ENCODE measurements at places on chromosomes 5 and 9.

DNA sequence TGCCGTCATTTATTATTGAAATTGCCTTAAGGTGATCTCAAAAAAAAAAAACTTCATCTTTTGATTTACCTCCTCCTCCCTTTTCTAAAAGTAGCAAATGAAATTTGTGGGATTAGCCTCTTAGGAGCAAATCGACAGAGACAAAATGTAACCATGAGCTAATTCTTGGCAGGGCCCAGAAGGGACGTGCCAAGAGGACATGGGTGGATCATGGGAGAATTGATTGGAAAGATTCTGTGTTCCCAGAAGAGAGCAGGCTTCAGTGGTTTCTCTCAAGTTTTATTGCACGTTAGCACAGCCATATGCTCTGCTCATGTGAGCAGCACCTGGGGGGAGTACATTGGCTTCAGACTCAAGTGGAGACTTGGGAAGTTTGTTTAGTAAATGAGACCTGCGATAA lies 394.6 kb downstream of the ELAVL2 start:
- no peak for DNase-seq

- DNase-seq = no peak
Observed at GRCh38 chr9:83070261-83070660, 7.3 kb upstream of the RASEF start.

DNA sequence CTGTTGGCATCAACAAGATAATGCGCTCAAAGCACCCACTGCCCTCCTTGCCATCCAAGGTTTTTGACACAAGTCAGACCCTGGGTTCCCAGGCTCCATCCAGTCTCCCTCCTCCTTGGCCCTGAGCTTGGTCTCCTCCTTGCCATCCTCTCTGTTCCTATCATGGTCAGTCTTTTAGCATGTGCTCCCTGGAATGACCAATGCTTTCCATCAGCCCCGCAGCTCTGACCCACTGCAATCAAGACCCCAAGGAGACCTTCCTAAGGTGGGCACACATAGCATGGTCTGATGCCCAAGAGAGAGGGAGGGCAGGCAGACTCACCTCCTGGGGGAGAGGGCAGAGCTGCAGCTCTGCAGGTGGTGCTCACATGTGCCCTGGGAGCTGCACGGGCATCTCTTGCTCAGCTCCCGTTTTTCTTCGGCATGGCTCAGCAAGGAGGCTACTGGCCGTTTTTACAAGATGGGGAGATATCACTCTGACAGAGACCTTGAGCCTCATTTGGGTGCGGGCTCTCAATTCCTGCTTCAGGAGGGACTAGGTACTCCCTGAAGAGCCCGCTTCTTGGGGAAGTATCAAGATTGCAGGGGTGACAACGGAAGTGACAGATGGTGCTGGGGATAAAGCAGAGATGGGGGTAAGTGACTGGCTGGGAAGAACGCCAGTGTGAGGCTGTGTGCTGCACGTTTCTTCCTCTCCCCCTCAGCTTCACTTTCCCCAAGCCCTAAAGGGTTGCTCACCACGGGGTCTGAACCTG lies 3.3 kb downstream of the SEPTIN8 start:
- no peak for DNase-seq

- DNase-seq = no peak
Observed at GRCh38 chr9:93301911-93302541, 118.1 kb downstream of the WNK2 start.
